ENCODE measurements at places on chromosomes 6 and 20.

GRCh38 chr6:53924821-53925422, 130.1 kb downstream of the LRRC1 start:
- DNase-seq = no peak

GRCh38 chr6:160084198-160084776, 37.3 kb upstream of the SLC22A1 start:
- no peak for DNase-seq

GRCh38 chr6:145405006-145405551, 330.2 kb downstream of the EPM2A start:
- DNase-seq = no peak

GRCh38 chr6:105507811-105508210, 104.9 kb upstream of the PREP start:
- DNase-seq = no peak

DNA sequence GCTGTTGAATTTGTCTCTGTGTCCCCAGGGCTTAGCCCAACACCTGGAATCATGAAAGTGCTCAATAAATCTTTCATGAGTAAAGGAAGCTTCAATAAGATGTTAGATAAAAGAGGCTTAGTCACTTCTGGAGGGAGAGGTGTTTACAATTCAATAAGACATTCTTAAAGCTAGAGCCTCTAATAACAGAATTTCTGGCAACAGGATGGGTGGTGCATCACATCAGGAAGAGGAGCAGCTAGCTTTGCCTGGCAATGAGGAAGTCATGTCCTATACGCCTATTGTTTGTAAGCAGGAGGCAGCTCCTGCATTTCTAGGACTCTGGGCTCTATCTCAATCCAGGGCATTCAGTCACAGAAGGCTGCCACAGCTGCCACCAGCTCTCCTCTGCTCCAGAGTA, 638.5 kb downstream of the EPM2A start:
- DNase-seq = no peak

DNA sequence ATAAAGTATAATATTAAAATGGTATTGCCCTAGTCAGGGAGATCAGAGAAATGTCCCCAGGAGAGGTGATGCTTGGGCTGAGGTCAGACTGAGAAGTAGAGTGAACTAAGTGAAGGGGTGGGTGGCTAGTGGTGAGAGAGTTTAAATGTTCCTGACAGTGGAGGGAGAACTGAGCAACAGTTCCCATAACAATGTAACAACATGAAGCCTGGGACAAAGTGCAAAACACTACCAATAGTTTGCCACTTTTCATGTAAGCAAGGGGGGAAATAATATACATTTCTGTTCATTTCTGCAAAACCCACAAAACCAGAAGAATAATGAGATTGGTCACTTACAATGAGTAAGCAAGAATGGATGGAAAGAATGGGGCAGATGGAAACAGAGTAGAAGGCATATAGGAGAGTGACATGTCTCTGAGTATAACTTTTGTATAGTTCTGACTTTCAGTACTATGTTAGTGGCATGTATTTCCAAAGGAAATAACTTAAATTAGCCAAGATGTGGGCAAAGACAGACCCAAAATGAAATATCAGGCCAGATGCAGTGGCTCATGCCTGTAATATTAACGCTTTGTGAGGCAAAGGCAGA, 13.3 kb upstream of the FAXC start:
- DNase-seq = no peak

- DNase-seq = no peak
Observed at GRCh38 chr6:24940311-24940917, 4.7 kb upstream of the RIPOR2 start.

GRCh38 chr6:15904651-15905376, 224.1 kb upstream of the MYLIP start:
- no peak for DNase-seq

- peak; percentile 90 for DNase-seq
Observed at GRCh38 chr6:138692058-138692977, 81.3 kb upstream of the CCDC28A start.

- DNase-seq = no peak
Observed at GRCh38 chr6:106134906-106135634, 48.9 kb downstream of the PRDM1 start.

DNA sequence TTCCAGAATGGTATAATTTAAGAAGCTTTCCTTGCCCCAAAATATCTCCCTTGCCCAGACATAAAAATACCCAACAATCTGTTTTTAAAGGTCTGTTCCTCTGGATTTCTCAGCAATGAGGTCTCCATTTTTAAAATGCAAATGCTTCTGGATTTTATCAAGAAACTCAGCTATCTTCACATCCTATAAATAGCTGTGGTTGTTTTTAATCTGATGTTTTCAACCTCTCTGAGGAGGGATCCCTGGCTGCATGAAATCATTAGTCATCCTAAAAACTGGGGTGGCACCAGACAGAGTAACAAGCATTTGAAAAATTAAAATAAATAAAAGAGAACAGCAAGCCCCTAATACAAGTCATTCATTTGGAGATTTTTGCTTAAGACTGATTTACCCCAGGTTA, 168.5 kb upstream of the ID4 start:
- no peak for DNase-seq

GRCh38 chr20:2152317-2152716, 50.7 kb downstream of the STK35 start:
- no peak for DNase-seq

GRCh38 chr6:69775941-69776340, 20.9 kb downstream of the LMBRD1 start:
- DNase-seq = no peak

All from right kidney (tissue), 9 donors.